ENCODE measurements at places on chromosomes 16 and 17. TPM values are rescaled to one million over a fixed set of nuclear protein-coding genes. Genes with fewer than 3 reads are reported as not detected.

Gene GP1BA
- total RNA-seq, result not detected

Gene ATAD5
- 2.7 TPM for total RNA-seq

Gene MBTPS1
- total RNA-seq, result 109 TPM

Gene SLC12A3
- 1.6 TPM for total RNA-seq

Gene PDE6G
- 0.43 TPM for total RNA-seq

Gene SLC38A8
- not detected for total RNA-seq

Gene SEPTIN1
- 0.39 TPM for total RNA-seq
